Activated naive CD4-positive, alpha-beta T cell (primary cell): ENCODE measurements at places on chromosomes 2 and 18.

DNA sequence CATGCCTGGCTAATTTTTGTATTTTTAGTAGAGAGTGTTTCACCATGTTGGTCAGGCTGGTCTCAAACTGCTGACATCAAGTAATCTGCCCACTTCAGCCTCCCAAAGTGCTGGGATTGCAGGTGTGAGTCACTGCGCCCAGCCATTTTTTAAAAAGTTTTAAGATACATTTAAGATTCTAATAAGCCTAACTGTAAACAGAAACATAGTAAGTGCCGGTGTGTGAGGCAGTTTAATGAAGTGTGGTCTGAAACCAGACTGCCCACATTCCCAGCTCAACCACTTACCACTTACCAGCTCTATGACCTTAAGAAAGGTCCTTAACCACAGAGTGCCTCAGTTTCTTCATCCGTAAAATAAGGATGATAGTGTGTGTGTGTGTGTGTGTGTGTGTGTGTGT is 42.4 kb downstream of the TMEM237 start:
- no peak for DNase-seq

DNA sequence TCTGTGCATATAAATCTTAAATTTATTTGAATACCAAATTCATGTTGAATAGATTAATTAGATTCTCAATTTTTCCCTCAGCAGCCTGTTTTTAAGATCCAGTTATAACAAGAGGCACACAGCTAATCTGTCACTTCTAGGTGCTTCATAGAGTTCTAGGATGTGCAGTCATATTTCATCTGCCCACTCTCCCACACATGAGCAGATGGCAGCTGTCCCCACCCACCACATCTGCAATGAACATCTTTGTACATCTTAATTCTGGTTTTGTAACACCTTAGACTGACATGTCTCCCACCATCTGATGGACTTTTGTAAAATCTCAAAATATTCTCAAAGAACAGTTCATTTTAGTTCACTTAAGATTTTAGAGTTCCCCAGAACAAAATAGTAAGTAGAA is 250.8 kb upstream of the ST6GAL2 start:
- DNase-seq, result no peak

DNA sequence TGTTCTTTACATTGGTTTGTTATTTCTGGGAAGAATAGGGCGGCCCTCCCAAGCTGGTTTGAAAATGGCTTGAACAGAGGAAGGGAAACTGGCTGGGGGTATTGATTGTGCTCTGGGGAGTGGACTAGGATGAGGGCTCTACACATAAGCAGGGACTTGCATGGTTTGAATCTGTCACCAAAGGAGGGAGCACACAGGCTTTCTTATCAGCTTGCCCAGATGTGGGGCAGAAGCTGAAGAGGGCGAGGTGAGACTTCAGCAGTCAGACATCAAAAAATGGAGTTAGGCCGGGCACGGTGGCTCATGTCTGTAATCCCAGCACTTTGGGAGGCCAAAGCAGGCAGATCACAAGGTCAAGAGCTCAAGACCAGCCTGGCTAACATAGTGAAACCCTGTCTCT is 7.2 kb upstream of the RAB12 start:
- DNase-seq, result no peak

DNA sequence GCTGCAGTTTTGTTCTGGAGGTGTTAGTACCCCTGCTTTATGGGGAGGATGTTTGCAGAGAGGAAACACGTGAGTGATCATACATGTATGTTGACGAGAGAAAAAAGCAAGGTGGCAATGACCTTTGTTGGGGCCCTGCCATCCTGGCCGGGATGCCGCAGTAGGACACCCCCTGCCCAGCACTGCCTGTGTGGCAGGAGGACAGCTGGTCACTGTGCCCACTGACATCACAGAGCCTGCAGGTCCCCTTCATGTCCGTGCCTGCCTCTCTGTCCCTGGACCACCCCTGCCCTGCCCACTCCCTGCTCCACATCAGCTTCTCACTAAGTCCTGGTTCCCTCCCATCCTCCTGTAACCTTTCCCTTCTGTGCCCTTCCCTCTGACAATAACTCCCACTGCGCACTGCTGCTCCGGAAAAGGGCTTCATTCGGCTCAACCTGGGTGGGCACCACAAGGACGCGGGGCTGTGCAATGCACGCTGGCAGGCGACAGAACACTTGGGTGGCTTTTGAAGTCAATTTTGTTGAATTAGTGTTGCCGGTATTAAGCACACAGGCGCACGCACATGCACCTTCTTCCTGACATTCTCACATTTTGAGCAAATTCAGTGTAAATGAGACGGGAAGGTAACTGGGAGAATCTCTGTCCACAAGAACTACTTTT is 51.5 kb upstream of the TWIST2 start:
- no peak for DNase-seq

- DNase-seq, result no peak
Measured at GRCh38 chr2:53668624-53669026, 99.0 kb upstream of the CHAC2 start.

DNA sequence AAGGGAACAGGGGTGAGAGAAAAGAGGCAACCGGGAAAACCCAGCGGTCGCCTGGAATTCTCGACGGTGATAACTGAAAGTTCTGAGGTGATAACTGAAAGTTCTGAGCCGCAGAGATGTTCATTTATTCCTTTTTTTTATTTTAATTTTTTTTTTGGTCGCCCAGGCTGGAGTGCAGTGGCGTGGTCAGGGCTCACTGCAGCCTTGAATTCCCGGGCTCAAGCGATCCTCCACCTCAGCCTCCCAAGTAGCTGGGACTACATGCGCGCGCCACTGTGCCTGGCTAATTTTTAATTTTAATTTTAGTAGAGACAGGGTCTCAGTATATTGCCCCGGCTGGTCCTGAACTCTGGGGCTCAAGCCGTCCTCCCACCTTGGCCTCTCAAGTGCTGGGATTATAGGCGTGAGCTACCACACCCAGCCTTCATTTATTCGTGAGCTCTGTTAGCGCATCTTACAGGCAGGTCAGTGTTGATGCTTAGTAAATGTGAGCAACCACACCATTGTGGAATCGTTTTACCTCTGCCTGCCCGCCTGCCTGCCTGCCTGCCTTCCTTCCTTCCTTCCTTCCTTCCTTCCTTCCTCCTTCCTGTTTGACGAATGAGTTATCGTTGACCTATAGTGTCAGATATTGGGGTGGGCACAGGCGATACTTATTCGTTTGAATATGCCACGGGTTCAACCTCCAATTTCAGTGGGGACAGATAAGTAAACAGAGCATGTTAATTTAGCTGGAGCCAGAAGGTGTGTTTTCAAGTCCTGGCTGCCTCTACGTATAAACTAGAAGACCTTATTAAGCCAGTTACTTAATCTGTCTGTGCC is 557 bp upstream of the E2F6 start:
- no peak for DNase-seq

DNA sequence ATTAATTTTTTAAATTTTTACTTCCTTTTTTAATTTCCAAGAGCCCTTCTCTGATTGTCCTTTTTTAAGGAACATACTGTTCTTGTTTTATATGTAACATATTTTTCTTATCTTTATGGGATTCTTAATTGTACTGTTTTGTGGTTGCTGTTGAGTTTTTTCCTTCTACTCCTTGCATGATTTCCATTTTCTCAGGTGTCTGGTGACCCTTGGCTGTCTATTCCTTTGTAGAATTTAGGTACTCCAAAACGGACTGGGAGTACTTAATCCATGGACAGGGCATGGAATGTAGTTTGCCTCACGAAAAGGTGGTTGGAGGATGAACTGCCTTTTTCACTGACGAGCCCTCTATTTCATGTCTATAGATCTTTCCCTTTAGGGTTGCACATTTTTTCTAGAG is 26.6 kb downstream of the TWSG1 start:
- no peak for DNase-seq

DNA sequence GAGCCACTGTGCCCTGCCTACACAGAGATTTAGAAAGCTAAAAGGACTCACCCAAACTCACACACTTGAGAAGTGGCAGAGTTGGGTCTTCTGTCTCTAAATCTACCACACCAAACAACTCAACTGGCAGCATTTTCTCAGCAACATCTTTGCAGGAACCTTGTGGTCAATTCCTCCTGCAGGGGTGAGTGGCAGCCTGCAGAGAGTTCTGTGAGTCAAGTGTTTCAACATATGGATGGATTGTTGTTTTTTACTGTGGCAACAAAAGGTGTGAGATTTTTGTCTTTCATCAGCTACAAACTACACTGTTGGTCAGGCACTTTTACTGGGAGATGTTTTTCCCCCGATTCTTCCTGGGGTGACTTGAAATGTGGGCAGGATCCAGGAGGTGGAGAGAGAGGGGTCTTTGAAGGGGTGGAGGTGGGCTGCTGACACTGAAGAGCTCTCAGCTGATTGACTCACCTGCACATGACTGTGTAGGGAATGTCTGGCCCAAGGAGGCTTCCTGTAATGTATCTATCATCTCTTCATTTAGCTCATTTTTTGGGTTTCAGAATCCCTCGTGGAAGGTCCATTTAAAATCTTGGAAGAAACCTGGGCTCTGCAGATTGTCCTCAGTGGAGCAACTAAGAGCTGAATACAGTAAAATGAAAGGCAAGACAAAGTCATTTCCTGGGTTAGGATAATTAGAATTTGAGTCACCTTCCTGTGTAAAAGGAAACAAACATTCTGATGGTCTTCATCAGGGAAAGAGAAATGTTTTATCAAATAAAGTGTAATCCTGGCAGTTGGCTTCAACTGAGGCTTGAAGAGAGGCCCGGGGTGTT is 98.6 kb downstream of the MSH2 start:
- no peak for DNase-seq

DNA sequence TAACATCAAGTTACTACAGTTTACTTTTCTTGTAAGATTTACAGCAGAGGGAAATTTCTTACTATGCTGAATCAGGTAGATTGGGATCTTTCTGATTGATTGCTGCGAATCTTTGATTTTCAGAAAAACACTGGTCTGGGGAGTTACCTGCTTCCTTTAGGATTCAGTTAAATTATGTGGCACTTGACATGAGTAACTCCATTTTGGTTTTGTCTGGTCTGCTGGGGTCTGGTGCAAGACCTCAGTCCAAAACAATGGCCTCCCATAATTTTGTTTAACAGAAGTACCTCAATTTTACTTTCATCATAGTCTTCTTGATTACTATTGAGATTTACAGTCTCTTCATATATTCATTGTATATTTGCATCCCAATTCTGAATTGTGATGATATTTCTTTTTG is 775.5 kb downstream of the TRIB2 start:
- no peak for DNase-seq

DNA sequence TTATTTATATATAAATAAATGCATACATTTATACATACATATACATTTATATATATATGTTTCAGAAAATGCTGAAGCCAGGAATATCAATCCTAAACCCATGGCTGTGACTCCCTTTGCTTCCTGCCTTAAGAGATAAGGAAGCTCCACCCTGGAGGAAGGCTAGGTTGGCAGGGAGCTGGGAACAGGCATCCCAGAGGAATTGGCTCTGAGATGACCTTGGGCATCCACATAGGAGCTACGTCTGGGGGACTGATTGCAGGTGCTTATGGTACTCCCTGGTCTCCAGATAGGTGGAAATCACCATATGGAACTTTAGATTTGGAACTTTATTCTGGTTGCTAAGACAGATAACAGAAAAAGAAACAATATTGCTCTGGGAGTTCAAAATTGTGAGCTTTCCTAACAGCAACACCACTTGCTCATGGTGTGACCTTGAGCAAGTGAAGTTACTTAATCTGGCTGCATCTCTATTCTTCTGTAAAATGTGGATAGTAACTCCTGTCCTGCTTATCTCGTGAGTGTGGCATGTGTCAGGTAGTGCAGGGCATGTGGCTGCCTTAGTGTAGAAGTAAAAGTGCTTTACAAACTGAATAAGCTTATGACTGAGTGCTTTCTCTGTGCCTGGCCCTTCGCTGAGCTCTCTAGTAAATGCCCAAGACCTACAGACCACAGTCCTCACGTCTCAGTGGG is 341.0 kb downstream of the MEIS1 start:
- DNase-seq, result no peak

GRCh38 chr2:230691005-230691647 is 21.5 kb upstream of the CAB39 start:
- no peak for DNase-seq

- no peak for DNase-seq
Measured at GRCh38 chr2:22124003-22124402, 1000.2 kb downstream of the TDRD15 start.

DNA sequence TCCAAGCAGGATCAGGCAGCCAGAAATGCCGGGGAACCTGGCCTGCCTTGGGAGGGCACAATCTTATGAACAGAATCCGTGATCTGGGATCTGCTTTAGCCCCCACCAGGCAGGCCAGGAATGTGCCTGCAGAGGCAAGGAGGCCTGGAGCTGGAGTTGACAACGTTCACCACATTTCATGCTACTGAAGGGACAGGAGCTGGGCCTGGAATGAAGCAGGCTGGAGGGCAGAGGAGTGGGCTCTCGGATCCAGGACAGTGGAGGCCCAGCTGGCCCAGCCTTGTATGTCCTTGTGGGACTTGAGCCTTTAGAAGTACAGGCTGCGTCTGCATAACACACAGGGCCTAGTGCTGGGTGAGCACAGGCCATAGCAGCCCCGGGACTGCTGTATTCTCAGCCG is 91.8 kb downstream of the KLHL29 start:
- DNase-seq, result no peak

DNA sequence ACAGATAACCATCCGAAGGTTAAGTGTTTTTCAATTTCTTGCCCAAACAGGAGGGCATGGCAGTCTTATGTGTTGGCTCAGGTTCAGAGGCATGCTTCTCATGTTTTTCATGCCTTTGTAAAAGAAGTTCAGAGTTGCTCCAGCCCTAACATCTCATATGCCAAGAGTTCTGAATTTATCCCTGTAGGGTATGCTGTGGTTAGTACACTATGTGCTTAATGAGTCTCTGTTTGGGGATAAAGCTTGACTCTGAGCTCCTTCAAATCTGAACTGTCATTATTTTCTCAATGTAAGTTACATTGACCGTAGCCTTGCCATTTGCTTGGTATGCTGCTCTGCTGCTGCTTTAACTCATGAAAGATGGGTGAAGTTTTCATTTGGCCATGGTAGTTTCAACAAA is 67.9 kb upstream of the PNPT1 start:
- no peak for DNase-seq

- no peak for DNase-seq
Measured at GRCh38 chr18:62420151-62420512, 95.0 kb downstream of the TNFRSF11A start.

DNA sequence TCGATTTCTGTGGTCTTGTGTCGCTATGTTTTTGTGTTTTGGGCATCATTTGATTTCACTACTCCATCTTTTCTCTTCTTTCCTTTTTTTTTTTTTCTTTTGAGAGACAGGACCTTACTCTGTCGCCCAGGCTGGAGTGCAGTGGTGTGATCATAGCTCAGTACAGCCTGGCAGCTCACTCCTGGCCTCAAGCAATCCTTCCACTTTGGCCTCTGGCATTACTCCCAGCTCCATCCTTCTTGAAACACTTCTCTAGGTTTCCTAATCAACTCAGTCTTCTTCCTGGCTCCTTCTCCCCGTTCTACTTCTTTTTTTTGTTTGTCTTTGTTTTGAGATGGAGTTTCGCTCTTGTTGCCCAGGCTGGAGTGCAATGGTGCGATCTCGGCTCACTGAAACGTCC is 26.5 kb downstream of the TCF23 start:
- DNase-seq, result no peak

GRCh38 chr2:67871686-67872412 is 191.0 kb downstream of the C1D start:
- DNase-seq, result no peak
